Left ventricle myocardium inferior (tissue), 1 donor: ENCODE measurements at places on chromosomes 16 and 17.

DNA sequence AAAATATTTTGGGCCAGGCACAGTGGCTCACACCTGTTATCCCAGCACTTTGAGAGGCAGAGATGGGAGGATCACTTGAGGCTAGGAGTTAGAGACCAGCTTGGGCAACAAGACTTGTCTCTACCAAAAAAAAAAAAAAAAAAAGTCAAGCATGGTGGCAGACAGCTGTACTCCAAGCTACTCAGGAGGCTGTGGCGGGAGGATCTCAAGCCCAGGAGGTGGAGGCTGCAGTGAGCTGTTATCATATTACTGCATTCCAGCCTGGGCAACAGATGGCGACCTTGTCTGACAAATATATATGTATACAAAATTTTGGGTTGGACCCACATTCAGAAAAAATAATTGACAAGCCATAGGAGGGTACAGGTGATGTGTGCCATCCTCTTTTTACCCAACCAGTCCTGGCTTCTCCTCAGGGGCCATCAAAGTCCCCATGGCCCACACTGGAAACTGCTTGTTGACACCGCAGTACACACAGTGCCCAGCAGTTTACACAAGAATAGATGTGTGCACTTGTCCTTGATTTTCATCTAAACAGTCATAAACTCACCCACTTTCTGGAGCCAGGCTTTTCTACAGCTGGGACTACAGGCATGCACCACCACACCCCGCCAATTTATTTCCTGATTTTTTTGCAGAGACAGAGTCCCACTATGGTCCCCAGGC is 1.7 kb downstream of the CES2 start:
- DNase-seq = no peak

DNA sequence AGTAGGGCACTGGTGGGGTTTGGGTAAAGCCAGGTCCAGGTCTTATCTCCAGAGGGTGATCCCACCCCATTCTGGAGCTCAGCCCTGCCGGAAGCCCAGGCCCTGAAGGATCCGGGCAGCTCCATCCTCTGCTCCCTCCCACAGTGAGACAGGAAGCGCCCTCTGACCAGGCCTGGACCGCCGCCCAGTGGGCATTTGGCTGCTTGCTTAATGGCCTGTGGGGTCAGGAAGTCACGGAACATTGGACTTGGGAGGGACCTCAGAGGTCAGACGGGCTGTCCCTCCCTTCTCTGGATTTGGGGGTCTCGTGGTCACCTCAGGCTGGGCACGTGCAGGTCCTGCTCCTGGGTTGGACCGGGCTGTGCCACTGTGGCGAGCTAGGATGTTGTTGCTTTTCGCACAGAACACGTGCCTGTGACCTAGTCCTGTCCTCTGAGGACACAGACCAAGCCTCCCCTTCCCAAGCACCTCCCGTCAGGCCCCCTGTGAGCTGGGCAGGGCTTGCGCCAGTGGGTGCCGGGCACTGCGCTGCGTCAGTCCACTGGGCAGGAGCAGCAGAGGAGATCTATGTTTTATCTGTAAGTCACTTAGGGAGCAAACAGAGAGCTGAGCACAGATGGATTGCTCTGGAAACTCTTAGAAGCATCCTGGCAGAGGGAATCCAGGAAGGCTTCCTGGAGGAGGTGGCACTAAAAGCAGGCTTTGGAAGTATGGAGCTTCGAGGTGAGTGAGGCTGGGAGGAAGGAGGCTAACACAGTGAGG is 49.4 kb upstream of the GSE1 start:
- peak; percentile 73 for DNase-seq

DNA sequence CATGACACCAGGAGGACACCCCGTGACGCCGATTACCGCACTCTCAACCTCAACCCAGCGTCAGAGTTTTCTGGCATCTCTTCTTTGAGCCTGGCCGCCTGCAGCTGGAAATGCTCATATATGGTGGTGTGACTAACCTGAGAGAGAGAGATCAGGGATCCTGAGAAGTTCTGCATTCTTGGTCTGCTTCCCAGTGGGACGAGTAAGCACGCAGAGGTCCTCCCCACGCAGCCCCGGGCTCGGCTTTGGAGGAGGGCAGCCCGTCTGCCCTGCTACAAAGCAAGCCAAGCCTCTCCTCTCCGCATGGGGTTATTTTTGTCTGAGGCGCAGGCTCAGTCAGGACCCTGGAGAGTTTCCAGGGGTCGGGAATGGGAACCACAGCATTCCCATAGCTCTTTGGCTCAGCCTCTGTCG is 16.5 kb downstream of the CRISPLD2 start:
- DNase-seq = peak; percentile 73

- DNase-seq = no peak
These were observed 5.3 kb downstream of the IGFALS start for GRCh38 chr16:1788095-1788707.

GRCh38 chr17:3693829-3694231 is 2.1 kb downstream of the P2RX5 start:
- DNase-seq = no peak

DNA sequence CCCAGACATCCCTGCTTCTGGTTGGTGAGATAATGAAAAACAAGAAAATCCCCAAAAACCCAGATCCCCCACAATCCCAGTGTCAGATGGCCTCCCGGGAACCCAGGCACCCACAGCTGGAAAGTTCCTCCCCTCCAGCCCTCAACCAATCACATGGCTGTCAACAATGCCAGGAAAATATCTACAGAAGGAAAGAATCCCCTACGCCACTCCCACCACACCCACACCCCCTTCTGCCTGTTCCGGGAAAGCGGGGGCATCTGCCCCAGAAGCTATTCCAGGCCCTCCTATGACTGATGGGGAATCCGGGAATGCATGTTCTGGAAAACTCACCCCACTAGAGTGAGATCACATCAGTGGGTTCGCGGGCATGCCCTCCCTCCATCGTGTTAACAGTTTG is 1.8 kb downstream of the TMEM95 start:
- no peak for DNase-seq

- no peak for DNase-seq
These were observed 19.6 kb upstream of the P2RX1 start for GRCh38 chr17:3935825-3936355.

DNA sequence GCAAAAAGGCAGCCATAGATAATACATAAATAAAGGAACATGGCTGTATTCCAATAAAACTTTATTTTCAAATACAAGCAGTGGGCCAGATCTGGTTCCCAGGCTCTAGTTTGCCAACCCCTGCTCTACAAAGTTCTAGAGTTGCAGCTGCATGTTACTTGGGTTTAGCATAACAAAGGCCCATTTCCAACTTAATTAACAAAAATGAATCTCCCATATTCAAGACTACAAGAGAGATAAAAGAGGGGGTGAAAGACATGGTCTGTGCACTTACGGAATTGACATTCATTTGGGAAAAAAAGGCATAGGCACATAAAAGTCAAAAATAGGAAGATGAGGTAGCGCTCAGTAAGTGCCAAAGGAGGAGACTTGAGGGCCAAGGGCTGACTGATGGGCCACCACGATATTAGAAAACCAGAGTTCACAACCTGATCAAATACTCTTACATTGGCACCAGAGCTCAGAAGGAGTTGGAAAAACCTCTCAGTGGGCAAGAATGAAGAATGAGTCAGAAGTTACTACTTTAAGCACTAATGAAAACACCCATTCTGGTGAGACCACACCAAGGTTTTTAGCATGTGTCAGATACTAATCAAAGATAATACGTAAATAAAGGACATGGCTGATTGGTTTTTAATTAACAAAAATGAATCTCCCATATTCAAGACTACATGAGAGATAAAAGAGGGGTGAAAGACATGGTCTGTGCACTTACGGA is 164.0 kb downstream of the VPS53 start:
- DNase-seq = no peak

GRCh38 chr16:2535625-2536013 is 2.2 kb upstream of the PDPK1 start:
- no peak for DNase-seq

- DNase-seq = no peak
These were observed 47.1 kb upstream of the ARL4D start for GRCh38 chr17:43351691-43352090.

DNA sequence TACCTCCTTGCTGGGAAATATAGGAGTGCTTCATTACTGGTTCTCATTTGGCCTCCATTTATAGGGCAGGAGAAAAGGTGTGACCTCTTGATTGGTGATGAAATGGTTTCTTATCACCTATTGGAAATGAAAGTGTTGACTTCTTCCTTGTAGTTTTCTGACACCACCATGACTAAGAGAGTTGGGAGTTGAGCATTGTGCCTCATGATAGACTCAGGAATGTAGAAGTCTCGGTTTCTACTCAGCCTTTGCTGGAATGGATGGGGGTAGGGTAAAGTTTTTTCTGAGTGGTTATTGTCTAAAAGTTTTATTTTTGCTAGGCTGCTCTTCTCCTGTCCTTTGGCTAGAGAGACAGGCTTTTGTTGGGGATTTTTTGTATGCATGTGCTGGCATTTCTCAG is 117.4 kb downstream of the PHKB start:
- no peak for DNase-seq

GRCh38 chr17:62680541-62681052 is 53.1 kb downstream of the MRC2 start:
- no peak for DNase-seq

- no peak for DNase-seq
These were observed 4.5 kb downstream of the KRT9 start for GRCh38 chr17:41567317-41567716.

- DNase-seq = peak; percentile 45
These were observed 787 bp downstream of the NT5C start for GRCh38 chr17:75130632-75131277.

- no peak for DNase-seq
These were observed 1.5 kb downstream of the SLC16A6 start for GRCh38 chr17:68289473-68289872.

DNA sequence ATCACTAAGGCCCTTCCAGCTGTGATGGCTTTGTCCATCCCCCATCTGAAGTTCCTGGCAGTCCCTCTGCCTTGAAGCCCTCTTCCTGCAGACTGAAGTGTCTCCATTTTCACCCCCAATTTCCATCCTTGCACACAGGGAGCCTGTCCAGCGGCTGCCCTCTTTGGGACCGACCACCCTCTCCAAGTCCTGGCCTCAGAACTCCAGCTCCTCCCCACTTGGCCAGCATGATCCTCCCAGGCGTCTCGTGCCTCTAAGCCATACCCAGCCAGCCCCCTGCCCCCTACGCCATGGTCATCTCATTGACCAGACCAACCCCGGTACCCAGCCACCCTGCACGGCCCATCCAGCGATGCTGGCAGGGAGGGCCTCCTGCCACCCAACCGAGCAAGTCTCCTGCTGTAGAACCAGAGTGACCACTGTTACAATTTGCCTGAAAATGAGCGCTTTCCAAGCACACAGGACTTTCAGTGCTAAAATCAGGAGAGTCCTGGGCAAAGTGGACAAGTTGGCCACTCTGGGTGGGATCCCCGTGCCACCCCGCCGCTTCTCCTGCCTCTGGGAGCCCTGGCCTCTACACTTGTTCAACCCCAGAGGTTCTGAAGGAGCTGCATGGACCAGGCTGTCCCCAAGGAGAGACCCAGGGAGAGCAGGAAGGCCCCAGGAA is 362.0 kb downstream of the SEC14L1 start:
- no peak for DNase-seq

- DNase-seq = no peak
These were observed 90.5 kb downstream of the ADAMTS18 start for GRCh38 chr16:77344341-77344740.

GRCh38 chr16:81681311-81681710 is 97.8 kb upstream of the PLCG2 start:
- DNase-seq = no peak

DNA sequence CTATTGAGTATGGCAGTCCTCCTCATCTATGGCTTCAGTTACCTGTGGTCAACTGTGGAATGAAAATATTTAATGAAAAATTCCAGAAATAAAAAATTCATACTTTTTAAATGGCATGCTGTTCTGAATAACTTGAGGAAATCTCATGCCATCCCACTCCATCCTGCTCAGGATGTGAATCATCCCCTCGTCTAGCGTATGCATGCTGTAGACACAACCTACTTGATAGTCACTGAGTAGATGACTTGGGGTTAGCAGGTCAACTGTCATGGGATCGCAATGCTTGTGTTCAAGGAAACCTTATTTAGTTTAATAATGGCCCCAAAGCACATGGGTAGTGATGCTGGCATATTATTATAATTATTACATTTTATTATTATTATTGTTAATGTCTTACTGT is 4.8 kb upstream of the VAC14 start:
- DNase-seq = no peak

GRCh38 chr17:27520491-27521185 is 64.4 kb downstream of the KSR1 start:
- DNase-seq = no peak

GRCh38 chr17:13869331-13869940 is 199.9 kb upstream of the COX10 start:
- DNase-seq = no peak

GRCh38 chr16:58518980-58519368 is 3.7 kb downstream of the SETD6 start:
- DNase-seq = no peak

DNA sequence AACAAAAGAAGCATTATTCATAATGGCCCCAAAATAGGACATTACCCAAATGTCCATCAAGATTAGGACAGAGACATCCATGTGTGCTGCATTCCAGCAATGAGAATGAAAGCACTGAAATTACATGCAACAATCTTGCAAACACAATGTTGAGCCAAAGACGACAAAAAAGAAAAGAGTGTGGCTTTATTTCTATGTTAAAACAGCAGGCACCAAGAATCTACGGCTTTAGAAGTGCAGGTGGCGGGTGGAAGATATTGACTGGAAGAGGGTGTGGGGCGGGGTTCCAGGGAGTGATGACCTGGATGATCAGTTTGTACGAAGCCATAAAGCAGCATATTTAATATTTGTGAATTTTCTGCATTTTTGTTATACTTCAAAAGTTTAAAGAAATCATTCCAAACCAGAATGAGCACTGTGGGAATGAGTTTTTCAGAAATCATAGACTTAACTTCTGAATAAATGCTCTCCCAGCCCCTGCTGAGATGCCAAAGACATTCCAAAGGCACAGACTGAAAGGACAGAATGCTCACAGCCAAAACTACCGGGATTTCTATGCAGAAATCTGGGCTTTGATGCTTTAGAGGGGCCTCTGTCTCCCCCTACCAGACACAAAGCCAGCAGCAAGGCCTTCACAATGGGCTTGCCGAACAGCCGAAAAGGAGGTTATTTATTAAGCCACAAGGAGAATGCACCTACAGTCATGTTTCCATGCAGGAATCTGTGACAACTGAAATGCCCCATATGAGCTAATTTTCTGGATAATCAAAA is 361.6 kb downstream of the GRIN2A start:
- no peak for DNase-seq

GRCh38 chr17:74040291-74040690 is 163.2 kb upstream of the RPL38 start:
- DNase-seq = no peak

DNA sequence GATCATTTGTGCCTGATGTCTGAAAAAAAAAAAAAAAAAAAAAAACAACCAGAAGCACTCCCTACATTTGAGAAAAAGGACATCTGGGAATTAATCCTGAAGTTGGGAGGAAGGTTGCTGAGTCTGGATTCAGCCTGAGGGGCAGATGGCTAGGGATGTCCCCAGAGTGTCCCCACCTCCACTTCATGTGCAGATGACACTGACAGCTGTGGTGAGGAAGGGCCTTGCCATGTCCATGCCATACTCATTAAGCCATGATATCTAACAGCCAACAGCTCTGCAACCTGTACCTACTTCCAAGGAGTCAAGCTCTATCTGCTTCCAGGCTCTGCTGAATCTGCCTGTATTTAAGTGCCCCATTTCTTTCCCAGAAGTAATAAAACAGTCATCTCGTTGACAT is 356.0 kb downstream of the CA10 start:
- DNase-seq = no peak
